ENCODE measurements at places on chromosomes 16 and 17. TPM values are rescaled to one million over a fixed set of nuclear protein-coding genes. Genes with fewer than 3 reads are reported as not detected.

PKMYT1 gene
- total RNA-seq, result 8.6 TPM

SKAP1 gene
- total RNA-seq, result 7.3 TPM

ERN2 gene
- total RNA-seq, result 0.53 TPM

MPRIP gene
- 134 TPM for total RNA-seq

C16orf46 gene
- total RNA-seq, result 2.8 TPM

TCAP gene
- 70.2 TPM for total RNA-seq

Data from metanephros (tissue), 2 donors.